NCI-H526 treated with DMSO at 0.1 percent for 48 hours (cell line): ENCODE measurements at places on chromosomes 4 and X.

DNA sequence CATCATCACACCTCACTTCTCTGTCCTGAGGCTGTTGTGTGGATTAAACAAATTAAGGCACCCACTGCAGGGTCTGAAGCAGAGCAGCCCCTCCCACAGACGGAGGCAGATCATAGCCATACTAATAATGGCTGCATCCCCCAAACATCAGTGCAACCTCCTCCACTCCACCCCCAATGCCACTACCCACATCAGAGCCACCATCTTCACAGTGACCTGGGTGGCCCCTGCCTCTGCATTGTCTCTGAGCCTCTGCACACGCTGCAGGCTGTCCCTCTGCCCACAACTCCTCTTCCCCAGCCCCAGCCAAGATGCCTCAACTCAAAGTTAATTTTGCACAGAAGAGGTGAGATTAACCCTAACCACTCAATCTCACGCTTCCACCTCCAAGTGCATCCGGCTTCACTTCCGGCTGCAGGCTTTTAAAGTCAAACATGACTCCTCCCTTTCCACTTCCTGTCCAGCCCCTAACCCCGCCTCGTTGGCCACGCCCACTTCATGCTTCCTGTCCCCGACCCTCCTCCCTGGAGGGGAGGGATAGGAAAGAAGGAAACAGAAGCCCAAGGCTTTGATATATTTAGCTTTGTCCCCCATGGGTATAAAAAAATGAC is 22.7 kb downstream of the JAKMIP1 start:
- no peak for DNase-seq

DNA sequence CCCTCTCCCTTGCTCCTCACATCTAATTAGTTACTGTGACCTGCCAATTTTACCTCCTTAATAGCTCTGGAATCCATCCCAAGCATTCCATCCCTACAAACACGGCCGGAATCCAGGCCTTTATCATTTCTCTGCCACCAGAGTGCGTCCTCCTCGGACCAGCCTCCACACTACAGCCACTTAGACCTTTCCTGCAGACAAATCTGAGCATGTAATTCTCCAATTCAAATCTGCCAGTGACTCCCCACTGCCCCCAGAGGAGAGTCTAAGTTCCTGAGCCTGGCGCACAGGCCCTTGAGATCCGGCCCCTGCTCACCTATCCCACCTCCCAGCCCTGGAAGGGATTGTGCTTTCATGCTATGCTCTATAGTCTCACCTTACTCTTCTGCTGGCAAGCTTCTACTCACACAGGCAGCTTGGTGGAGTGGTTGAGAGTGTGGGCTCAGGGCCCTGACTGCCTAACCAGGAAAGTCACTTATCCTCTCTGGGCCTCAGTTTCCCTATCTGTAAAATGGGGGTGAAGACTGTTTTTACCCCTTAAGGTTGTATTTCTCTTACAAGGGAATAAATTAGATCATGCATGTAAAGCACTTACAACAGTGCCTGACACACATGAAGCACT is 31.2 kb downstream of the PJA1 start:
- no peak for DNase-seq

GRCh38 chr4:168124008-168124641 is 31.8 kb downstream of the ANXA10 start:
- no peak for DNase-seq

GRCh38 chr4:161160718-161161117 is 1003.1 kb downstream of the FSTL5 start:
- no peak for DNase-seq

- DNase-seq, result no peak
Observed at GRCh38 chr4:144627663-144628076, 18.3 kb upstream of the HHIP start.

DNA sequence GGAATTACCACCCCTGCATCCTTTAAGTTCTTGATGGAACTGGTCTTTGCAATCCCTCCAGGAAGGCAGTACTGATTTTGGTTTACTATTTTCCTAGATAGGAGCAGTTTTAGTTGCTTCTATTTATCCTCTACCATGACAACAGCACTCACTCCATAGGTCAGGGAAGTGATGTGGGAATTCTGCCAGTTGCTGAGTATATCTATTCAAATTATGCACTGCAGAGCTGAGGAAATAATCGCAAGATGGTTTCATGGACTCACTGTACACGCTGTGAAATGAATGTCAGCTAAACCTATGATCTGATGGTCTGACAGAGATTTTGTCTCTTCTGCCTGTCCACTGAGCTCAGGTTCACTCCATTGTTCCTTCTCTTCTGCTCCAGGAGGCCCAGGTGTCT is 135.8 kb downstream of the FAAH2 start:
- DNase-seq, result no peak

DNA sequence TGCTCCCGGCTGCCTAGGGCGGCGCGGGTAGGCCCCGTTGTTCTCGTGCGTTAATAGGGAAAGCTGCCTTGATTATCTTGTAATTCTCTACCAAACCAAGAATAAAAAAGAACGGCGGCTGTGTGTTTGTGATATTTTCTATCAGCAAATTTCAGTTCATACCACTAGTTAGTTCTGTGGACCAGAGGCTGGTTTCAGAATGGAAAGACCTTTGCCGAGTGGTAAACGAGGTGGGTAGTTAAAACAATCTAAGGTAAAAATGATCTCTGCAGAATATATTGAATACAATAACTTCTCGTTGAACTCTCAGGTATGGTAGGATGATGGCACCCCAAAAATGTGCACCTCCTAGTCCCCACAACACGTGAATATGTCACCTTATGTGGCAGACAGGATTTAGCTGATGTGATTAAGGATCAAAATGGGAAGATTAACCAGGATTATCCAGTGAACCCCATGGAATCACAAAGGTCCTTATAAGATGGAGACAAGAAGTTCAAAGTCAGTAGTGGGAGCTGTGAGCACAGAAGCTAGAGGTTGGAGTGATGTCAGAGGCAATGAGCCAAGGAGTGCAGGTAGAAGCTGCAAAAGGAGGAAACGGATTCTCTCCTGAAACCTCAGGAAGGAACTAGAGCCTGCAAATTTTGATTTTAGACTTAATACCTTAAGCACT is 574 bp upstream of the CFAP97 start:
- no peak for DNase-seq

- DNase-seq, result no peak
Observed at GRCh38 chrX:75327607-75328006, 53.7 kb downstream of the UPRT start.

- DNase-seq, result no peak
Observed at GRCh38 chrX:54452920-54453319, 12.7 kb downstream of the TSR2 start.

GRCh38 chrX:136215559-136215958 is 35.6 kb downstream of the MAP7D3 start:
- DNase-seq, result no peak

GRCh38 chr4:114249561-114249960 is 270.1 kb upstream of the ARSJ start:
- DNase-seq, result no peak

- DNase-seq, result no peak
Observed at GRCh38 chr4:25500626-25501316, 123.7 kb downstream of the ANAPC4 start.

- DNase-seq, result no peak
Observed at GRCh38 chr4:108840426-108840975, 77.6 kb upstream of the ETNPPL start.

GRCh38 chr4:147638942-147639341 is 21.7 kb downstream of the TMEM184C start:
- no peak for DNase-seq

GRCh38 chrX:17809984-17810383 is 51.1 kb downstream of the RAI2 start:
- no peak for DNase-seq

DNA sequence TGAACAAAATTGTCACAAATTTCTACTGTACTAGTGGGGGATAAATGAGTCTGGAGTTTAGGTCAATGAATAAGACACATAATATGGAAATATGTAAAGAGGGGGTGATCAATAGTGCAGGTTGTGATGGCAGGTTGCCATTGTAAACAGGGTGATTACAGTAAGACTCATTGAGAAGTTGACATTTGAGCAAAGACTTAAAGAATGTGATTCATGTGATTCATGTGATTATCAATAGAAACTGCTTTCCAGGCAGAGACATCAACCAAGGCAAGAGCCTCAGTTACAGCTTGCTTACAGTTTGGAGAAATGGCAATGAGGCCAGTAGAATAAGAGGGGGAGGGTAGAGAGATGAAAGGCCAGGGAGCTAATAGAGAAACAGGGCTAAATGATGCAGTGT is 45.8 kb upstream of the GIMD1 start:
- DNase-seq, result no peak

- no peak for DNase-seq
Observed at GRCh38 chr4:83230928-83231327, 53.7 kb downstream of the COQ2 start.

DNA sequence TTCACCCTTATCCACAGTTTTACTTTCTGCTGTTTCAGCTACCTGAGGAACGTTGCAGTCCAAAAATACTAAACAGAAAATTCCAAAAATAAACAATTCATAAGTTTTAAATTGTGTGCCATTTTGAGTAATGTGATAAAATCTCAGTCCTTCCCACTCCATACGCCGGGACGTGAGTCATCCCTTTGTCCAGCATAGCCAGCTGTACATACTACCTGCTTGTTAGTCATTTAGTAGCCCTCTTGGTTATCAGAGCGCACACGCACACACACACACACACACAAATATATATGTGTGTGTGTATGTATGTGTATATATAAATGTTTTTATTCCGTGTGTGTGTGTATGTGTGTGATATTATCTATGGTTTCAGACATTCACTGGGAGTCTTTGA is 4.8 kb upstream of the CCSER1 start:
- no peak for DNase-seq

DNA sequence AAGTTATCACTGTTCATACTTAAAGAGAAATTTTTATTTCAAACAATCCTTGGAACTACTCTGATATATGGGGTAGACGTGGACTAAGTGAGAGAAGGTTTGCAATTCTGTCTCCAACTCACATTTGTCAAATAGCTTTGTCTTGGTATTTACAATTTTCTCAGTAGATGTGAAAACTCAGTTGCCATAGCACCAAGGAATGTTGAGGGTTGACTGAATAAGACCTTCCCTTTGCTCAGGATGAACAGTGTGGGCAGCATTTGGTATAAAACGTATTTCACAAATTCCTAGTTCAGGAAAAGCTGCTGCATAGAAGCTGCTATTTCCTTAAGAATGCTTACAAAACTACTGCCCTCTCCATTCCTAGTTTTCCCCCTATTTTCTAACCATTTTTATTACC is 399.5 kb downstream of the NKX6-1 start:
- no peak for DNase-seq

DNA sequence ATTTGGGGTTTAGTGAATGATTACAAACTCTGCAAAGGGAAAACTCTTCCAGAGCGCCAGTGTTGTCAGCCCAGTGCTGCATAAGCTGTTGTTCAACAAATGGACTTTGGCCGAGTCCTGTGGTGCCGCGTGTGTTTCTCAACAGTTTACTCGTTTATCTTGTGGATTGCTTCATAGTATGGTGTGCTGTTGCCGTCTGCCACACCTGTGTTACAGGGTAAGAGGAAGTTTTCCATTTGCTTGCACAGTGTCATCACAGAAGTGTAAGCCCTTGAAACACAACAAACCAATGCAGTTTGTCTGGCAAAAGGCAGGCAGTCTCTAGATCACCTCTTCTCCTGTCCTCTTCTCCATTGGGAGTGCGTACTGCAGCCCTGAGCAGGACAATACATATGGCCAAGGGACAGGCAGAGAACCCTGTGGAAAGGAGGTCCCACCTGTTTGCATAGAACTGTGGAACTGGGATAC is 66.3 kb downstream of the DCUN1D4 start:
- no peak for DNase-seq

- no peak for DNase-seq
Observed at GRCh38 chr4:41982716-41983115, 1.2 kb downstream of the DCAF4L1 start.

GRCh38 chr4:106208481-106209460 is 107.2 kb downstream of the TBCK start:
- no peak for DNase-seq

- no peak for DNase-seq
Observed at GRCh38 chr4:37976507-37976906, 16.3 kb downstream of the PTTG2 start.

DNA sequence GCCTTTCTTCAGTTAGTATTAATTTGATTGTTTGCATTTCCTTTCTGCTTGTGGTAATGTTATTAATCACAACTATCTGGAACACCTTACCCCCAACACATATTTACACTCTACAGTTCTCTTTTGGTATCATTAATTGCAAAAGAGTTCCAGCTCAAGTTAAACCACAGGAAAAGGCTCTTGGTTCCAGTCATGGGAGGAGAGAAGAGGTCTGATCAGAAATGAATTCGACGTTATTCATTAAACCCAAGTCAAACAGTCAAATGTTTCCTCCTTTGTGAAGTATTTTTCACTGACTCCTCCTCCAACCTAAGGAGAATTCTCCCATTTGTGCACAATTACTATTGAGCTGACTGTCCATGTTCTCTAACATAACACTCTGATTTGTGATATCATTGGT is 91.4 kb downstream of the SLC39A8 start:
- no peak for DNase-seq

DNA sequence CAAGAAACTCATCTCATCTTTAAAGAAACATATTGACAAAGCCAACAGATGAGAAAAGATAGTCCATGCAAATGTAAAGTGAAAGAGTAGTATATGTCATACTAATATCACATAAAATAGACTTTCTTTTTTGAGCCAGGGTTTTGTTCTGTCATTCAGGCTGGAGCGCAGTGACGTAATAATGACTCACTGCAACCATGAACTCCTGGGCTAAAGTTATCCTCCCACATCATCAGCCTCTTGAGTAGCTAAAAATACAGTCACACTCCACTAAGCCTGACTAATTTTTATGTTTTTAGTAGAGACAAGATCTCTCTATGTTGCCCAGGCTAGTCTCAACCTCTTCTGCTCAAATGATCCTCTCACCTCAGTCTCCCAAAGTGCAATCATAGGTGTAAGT is 51.8 kb upstream of the TRAM1L1 start:
- DNase-seq, result no peak

- no peak for DNase-seq
Observed at GRCh38 chr4:82380344-82380743, 6.6 kb upstream of the HNRNPD start.
